AG04449 (cell line): ENCODE measurements at places on chromosomes 7 and 10.
A peak's percentile ranks its signal among the peaks of the same experiment; 100 is the strongest.

DNA sequence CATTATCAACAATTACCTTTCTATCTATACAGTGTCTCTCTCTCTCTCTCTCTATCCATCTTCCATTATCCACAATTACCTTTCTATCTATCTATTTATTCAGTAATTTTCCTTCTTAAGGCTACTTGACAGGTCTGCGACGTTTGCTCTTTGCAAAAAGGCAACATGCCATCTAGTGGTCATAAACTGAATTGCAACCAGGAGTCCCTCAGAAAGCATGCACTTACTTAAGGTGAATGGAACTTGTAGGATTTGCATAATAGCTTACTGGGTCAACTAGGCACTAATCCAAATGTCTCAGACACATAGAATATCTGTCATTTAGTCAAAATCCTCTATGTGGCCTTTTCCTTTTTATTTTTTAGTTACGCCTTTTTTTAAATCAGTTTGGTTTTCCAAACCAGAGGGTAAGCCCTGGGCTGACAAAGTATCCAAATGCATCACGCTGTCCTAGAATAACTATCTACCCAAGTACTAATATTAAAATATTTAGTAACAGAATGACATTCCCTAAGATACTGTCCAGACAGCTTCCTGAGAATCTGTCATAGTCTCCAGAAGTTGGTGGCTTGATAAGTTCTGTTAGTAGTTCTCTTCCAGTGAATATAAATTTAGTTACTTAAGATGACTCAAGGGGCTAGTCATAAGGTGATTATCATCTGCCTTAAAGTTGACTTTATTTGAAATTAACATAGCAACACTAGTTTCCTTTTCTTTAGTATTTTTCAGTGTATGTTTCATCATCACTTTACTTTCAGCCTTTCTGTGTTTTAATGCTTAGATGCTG lies 208.3 kb downstream of the PPP1R3A start:
- DNase-seq, result peak; percentile 45

DNA sequence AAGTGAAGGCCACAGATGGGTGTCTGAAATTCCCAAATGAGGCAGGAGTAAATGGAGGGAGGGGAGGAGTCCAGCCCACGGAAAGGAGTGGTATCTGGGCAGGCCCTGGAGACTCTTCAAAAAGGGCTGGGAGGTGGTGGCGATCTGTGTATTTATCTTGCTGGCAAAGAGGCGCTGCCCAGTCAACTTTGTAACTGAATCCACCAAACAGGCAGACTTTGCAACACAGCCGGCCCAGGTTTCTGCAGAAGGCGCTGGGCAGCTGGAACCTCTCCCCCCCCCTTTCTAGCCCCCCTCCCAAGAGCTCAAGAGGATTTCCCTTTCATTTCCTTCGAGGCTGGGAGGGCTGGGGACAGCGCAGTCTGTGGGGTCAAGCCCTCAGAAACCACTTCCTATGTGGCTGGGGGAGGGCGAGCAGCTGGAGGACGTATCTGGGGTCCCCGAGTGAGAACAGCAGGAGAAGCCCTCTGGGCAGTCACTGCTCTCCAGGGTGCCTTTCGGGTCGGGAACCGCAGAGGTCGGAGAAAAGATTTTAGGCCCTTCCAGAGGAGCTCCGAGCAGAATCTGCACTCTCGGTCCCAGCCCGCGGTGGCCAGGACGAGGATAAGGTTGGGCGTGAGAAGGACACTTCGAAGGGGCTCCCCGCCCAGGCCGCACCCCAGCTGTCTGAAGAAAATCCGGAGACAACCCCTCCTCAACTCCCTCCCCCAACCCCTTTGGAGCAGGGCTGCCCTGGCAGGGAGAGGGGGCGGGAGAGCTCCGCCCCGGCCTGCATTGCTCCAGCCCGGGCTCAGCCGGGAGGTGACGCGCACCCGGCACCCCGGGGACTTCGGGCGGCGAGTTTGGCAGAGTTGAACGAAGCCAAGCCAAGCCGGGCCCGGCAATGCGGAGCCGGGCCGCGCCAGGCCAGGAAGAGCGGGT lies 965 bp downstream of the ZCCHC24 start:
- no peak for DNase-seq

GRCh38 chr10:34801097-34801733 lies 13.9 kb downstream of the PARD3 start:
- DNase-seq, result no peak

- no peak for DNase-seq
Observed at GRCh38 chr10:73902351-73902750, 8.6 kb upstream of the PLAU start.

DNA sequence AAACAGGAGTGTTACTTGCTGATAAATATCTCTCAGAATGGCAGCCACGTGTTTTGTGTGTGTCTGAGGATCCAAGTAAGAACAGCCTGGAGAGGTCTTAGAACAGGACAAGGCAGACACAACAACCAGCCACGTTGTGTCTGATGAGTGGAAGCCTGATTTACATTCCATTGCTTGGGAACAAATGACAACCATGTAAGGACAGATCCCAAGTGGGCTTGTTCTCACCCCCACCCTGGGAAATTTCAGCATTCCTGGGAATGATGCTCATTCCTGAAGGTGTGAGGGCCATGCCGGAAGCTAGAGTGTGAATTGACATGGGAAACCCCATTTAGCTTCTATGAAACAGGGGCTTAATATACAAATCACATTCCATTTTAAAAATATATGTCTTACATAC lies 35.9 kb downstream of the IL6 start:
- DNase-seq, result no peak

GRCh38 chr10:2981361-2981801 lies 86.0 kb upstream of the PFKP start:
- no peak for DNase-seq

GRCh38 chr10:126387931-126388911 lies at the start of gene ADAM12:
ADAM12 (minus strand) TSS chr10:126388477; CDS start chr10:126388145, 332 bp downstream.
- DNase-seq, result no peak

- no peak for DNase-seq
Observed at GRCh38 chr10:127370601-127371000, 174.2 kb upstream of the INSYN2A start.

DNA sequence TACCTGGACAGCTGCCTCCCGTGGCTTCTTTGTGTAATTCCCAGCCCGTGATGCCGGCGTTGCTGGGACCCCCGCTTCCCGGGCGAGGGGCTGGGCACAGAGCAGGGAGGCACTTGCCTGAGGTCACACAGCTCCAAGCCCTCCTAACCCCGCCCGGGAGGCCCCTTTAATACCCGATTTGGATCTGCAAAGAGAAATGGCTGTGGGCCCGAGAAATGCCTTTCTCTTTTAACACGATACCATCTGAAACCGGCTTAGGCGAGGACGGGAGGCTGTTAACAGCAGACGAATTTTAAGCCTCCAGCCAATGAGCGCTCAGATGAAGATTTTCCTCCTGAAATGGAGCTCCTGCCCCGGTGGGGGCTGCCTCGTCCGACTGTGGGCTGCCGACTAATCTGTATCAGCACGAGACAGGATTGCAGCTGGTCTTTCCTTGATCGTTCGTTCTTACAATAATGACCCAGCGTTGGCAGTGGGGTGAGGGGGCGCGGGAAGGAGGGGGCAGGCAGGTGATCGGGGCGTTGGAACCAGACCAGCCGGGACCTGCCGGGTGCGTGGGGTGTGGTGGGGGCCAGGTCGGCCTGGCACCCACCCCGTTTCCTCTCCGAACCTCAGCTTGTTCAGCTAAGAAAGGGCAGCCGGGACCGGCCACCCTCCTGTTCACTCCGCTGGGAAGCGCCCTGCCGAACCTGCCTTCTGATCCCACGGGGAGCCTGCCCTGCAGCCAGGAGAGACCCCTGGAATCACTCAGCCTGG lies 36.2 kb upstream of the FOXL3 start:
- no peak for DNase-seq

GRCh38 chr7:46153951-46154787 lies 233.1 kb upstream of the IGFBP3 start:
- DNase-seq, result no peak

GRCh38 chr7:26485367-26485934 lies 193.8 kb downstream of the SNX10 start:
- no peak for DNase-seq

DNA sequence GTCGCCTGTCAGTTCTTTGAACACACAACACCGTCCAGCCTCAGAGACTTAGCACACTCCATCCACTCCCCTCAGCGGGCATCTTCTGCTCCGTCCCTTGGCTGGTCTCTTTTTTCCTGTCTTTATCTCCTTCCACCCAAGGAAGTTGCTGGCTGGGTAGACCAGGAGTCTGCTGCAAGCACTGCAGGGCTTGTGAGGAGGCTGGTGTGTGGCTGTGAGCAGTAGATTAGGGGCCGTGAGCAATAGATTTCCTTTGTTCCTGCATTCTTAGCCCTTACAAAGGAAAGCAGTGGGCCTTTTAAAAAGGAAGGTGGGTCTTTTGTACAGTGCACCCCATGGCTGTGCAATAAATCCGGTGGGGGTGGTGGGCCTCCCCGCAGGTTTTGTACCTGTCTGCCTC lies 100.3 kb upstream of the BTBD16 start:
- DNase-seq, result no peak

DNA sequence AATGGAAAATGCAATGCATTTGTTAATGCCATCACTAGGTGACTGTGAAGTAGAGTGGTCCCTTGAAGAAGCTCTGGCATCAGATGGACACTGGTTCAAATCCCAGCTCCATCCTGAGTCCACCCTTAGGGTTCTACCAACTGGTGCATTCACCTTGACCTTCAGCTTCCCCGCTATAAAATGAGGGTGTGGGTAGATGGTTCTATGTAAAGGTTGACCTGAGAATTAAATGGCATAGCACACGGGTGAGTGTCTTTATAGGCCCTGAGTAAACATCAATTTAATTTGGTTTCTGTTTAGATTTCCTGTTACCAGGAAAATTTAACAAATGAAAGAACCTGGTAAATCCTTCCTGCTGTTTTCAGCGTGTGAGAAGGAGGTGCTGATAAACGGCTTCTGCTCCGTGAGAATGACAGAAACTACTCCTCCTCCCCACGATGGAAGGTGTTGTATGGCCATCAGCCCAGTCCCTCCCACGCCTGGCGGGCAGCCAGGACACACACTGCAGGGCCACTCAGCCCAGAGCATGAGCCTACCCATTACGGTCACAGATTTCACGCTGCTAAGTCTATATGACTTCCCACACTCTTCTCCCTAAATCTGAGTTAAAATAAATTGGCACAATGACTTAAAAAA lies 210.1 kb downstream of the TNS3 start:
- DNase-seq, result no peak

- DNase-seq, result no peak
Observed at GRCh38 chr7:75650062-75650461, 88.7 kb downstream of the HIP1 start.

DNA sequence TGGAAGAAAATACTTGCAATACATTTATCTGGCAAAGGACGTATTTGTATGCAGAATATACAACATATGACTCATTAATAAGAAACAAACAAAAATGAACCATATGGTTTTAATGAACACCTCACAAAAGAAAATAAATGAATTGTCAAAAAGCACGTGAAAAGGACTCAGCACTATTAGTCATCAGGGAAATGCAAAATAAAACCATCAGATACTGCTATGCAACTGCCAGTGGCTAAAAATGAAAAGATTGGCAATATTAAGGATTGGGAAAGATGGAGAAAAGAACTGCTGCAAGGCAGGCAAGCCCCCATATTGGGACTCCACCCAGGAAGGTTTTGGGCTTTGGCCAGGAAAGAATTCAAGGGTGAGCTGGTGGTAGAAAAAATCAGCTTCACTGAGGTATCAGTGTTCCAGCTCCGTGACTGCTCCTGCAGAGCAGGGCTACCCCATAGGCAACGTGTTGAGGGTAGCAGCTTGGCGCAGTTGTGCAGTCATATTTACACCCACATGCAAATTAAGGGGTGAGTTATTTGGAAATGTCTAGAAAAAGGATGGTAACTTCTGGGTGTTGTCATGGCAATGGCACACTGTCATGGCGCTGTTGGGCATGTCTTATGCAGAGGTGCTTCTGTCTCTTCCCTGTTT lies 72.7 kb downstream of the CUBN start:
- peak; percentile 16 for DNase-seq

DNA sequence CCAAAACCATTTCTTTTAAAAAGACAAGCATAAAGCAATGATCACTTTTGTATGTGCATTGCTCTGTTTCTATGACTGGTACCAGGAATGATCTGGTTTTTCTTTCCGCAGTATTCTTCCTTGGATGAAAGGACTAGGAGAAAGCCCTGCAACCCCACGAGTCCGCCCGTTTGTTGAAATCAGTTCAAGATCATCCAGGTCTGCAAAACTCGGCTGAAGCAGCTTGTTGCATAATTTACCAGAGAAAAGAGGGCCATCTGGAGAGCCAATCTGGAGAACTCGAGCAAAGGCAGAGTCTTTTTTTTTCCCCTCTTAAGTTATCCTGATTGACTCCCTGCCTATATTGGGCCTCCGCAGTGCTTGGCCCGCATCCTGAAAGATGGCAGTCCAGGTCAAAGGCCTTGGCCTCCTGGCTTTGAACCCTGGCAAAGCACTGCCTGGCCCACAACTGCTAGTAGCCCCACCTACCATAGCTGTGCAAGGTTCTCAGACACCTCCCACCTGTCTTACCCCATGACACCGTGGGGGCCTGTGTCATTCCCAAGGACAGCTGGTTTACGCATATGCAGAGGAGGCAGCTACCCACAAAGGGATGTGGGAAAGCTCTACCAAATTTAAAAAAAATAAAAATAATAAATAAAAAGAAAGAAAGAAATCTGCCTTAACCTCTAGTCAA lies 572.2 kb downstream of the INHBA start:
- DNase-seq, result no peak
